IPS DF 6.9 (cell line): ENCODE measurements at places on chromosomes 6 and 20.

DNA sequence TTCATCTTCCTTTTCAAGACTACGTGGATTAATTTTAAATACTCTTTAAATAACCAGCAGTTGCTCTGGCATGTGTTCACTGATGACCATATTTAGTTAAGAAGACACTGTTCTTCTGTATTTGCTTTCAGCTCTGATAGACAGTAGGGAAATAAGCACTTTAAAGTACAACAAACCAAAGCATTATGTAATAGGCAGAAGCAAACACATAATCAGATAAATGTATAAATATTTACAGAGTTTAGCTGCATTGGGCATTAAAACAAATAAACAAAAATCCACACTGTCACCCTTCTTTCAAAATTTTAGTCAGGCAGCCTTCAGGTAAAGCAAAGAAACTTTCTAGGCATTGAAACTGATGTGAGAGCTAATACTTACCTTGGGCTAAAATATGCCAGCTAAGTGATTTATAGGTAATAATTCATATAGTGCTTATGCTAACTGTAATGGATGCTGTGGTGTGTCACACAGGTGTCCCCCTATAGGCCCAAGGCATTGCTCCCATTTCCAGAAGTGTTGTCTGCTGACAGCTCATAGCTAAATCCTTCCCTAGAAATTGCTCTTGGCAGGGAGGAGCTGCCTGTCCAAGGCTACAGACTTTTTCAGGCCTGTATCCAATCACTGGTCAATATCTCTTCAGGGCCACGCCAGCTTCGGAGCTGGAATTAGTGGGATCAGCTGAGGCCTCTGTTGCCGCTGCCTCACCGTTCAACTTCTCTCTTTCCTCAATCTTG is 111.5 kb upstream of the CITED2 start:
- DNase-seq: no peak

- no peak for DNase-seq
Observed at GRCh38 chr6:49155316-49155715, 307.7 kb downstream of the MMUT start.

GRCh38 chr6:24844903-24845302 is 46.2 kb upstream of the ARMH2 start:
- DNase-seq: no peak

DNA sequence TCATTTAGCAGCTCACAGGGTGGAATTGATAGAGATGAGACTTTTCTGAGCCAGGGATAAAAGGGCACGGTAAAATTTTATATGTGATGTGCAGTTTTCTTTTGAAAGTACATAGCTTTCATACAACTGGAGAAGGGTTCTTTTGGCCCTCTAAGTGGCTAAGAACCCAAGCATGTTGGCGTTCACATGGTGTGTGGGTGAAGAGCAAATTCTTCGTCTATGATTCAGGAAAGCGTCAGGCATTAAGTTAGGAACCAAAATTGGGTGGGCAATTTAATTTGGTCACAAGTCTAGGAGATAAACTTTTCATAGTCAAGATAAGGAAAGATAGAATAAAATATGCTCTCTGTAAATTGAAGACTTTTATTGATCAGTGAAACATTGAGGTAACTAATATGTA is 153.9 kb downstream of the UTRN start:
- DNase-seq: no peak

DNA sequence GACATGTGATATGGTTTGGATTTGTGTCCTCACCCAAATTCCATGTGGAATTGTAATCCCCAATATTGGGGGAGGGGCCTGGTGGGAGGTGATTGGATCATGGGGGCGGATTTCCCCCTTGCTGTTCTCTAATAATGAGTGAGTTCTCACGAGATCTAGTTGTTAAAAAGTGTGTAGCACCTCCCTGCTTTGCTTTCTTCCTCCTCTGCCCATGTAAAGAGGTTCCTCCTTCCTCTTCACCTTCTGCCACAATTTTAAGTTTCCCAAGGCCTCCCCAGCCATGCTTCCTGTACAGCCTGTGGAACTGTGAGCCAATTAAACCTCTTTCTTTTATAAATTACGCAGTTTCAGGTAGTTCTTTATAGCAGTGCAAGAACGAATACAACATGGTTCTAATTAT is 2.1 kb upstream of the ZNF451 start:
- no peak for DNase-seq

GRCh38 chr6:37005827-37006567 is 542 bp downstream of the FGD2 start:
- DNase-seq: no peak

DNA sequence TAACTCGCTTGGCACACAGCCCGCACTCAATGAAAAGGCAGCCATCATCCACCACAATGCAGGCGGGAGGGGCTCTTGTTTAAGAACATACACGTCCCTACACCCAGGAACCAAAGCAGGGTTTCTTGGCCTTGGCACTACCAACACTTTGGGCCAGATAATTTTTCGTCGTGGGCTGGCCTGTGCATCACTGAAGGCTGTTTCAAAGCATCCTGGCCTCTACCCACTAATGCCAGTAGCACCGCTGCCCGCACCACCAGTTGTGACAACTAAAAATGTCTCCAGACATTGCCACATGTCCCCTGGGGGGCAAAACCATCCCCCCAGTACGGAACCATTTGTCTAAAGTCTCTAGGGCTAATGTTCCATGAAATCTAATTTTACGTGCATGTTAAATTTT is 13.0 kb downstream of the UQCC2 start:
- DNase-seq: no peak

- DNase-seq: no peak
Observed at GRCh38 chr6:127343809-127344659, 625 bp upstream of the ECHDC1 start.

DNA sequence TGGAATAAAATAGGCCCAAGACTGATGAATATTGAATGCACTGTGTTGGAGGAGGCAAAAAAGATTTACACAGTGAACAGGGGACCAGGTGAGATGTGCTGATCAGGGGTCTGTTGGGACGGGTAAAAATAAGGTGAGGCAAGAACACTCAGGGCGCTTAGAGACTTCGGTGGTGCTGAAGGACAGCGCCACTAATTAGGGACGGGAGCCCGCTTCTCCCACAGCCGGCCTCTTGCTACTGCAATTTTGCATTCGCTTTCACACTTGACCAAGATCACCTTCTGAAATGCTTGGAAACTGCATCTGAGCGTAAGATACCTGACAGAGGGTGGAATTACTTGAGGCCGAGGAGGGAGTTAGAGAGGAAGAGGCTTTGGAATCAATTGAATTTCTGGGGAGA is 7.3 kb downstream of the TFAP2D start:
- no peak for DNase-seq

GRCh38 chr20:35511814-35512420 is 17.5 kb downstream of the C20orf173 start:
- no peak for DNase-seq

GRCh38 chr20:8212286-8212685 is 80.2 kb downstream of the PLCB1 start:
- DNase-seq: no peak

GRCh38 chr6:4543596-4543995 is 232.6 kb upstream of the CDYL start:
- DNase-seq: no peak

DNA sequence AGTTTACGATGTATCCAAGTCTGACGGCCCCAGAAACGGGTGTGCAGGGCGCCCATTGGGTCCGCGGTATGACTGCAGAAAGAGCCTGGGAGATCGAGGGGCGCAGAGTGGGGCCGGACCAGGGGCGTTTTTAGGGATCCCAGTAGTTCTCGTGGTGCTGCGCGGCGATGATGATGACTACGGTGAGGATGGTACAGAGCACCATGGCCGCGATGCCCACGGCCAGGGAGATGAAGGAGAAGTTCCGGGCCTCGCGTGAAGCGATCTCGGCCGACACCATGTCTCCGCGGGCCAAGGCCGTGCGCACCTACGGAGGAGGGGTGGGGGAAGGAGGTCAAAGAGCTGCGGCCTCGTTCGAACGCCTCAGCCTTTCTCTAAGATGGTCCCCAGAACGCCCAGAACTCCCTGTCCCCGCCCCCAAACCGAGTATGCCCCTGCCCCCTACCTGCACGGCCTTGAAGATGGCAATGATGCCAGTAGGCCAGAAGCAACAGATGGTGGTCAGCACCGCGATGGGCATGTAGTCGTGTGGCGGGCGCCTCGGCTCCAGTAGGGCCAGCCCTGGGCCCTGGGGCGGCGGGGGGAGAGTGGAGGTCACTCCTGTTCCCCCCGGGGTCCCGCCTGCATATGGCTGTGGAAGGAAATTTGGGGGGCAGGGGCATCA is 2.5 kb downstream of the PRRT1 start:
- no peak for DNase-seq

DNA sequence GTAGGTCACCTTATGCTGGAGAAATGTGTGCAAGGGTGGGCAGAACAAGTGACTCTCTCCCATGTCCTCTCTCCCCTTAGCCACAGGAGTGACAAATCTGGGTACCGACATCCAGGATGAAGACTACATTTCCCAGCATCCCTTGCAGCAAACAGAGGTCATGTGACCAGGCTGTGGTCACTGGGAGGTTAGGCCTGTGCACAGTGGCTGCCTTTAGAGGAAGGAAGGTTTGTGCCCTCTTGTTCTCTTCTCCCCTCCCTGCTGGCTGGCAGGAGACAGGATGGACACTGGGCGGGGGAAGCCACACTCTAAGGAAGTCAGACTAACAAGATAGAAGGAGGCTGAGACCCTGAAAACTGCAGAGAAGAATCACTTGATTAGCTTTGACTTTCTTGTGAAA is 360.2 kb downstream of the PREX1 start:
- peak; percentile 31 for DNase-seq

DNA sequence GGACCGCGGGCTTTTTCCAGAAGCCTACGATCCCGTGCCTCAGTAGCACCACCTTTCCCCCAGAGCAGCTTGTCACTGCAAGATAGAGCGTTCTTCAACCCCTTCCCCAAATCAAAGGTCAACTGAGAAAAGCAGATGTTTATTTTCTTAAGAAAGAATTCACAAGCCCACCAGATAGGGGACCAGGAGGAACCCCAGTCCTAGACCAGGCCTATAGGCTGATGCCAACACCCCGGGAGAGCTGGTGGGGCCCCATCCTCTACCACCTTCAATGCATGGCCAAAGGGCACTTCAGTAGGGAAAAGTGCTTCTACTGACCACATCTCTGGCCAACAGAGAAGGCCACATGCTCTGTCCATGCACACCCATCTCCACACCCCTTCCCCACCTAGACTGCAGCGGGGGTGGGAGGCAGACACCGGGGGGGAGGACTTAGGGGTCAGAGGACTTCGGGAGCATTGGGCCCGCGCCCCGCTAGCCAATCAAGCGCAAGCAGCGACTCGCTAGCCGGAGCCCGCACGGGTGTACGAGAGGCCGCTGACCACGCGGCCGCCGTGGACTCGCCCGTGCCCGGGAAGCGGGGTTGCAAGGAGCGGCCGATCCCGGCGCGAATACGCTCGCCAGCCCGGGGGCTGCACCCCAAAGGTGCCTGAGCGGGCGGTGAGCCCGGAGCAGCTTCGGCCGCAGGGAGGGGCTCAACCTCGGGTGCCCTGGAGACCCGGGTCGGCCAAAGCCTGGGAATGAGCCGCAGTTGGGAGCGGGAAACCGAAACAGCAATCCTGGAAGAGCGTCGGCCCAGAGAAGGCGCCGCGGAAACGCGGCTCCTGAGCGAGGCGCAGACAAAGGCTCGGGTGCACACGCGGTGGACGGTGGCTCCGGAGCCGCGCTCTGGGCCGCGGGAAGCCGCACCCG is 2.8 kb downstream of the PDE10A start:
- DNase-seq: no peak

DNA sequence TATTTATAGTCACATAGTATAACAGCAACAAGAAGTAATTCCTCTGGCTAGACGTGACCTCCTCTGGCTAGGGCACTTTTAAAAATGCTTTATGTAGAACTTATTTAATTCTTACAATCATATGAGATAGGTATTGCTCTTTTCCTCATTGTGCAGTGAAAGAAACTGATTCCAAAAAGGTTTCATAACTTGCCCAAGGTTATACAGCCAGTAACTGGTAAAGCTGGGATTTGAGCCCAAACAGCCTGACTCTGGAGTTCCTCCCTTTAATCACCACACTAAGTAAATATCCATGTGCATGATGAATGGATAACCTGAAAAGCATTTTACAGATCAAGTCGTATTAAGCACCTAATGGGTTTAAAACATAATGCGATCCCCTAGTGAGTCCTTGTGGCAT is 214.6 kb downstream of the PRL start:
- DNase-seq: no peak

GRCh38 chr6:28988536-28989311 is 16.4 kb downstream of the ZNF311 start:
- DNase-seq: no peak

- peak; percentile 11 for DNase-seq
Observed at GRCh38 chr20:43102394-43102793, 87.3 kb downstream of the PTPRT start.

- DNase-seq: no peak
Observed at GRCh38 chr6:33193619-33194018, 1.4 kb upstream of the COL11A2 start.

GRCh38 chr20:25544311-25544710 is 41.0 kb downstream of the NINL start:
- no peak for DNase-seq

DNA sequence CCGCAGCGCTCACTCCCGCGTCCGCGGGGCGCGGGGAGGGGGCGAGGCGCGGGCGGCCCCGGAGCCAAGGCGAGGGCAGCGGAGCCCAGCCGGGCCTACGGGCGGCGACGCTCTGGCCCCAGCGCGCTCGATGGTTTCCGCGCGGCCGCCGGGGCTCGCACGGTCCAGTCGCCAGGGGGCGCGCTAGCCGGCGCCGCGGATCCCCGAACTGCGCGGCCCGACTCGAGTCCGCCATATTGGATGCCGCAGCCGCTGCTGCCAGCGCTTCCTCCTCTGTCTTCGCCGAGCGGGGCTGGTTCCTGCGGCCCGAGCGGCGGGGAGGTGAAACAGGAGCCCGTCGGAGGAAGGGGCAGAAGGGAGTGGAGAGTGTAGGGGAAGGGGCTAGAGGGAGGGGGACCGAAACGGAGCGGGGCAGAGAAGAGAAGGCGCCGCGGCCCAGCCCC is at the start of gene SCAF8:
Gene SCAF8, plus strand, starts transcription at position 234 of the 443 bp plus-strand sequence. CDS start 485 bp downstream, outside the sequence.
- peak; percentile 70 for DNase-seq

- DNase-seq: no peak
Observed at GRCh38 chr6:7087066-7087465, 20.7 kb upstream of the RREB1 start.

DNA sequence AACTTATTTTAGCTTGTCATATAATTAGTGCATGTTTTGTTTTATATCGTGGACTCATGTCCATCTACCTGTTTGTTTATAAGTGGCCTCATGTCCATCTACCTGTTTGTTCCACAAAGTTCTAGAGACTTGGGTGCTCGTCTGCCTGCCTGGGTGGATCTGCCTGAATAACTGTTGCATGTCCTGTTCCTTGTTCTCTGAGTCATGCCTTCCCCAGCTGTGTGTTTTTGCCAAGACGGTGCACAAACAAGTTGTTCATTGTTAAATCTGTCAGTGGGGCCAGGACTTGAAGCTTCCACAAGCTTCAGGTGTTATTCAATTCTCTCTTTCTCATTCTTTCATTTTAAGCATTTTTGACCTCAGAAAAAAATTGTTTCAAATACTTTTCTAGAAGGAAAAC is 358.0 kb upstream of the CITED2 start:
- no peak for DNase-seq

DNA sequence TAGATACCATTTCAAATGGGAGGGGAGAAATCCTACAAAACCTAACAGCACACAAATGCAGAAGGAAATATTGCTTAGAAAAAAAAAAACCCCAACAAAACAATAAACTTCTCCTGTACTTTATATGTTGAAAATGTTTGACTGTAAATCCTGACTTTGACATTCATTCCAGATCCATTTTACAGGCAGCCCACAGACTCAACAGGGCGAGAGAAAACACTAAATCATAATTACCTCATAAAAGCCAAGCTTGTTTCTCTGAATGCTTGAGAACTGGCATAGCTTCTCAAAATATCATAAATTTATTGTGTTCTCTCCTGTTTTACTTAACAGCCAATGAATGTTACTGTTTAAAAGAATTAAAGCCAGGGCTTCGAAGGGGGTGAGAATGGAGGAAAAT is 273.2 kb downstream of the CD83 start:
- DNase-seq: no peak
